Neural crest cell (in vitro differentiated cells): ENCODE measurements at places on chromosomes 16 and 17.

- peak; percentile 45 for DNase-seq
Measured at GRCh38 chr17:66829386-66829864, 5.5 kb upstream of the CACNG5 start.

DNA sequence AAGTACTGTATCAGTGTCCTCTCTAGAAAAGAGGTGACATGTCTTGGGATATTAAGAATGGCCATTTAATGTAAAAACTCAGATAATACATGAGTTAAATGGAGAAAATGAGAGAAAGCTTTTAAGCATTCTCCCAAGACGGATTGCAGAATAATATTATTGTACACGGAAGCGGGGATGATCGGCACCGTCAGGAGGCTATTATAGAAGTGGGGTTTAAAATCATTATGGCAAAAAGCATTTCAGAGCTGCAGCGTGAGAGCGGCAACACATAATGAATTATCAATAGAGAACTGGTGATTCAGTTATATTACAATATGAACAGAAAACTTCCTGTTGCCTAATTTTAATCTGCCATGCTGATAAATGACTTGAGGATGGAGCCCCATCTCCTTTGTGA is 261.7 kb upstream of the IRX3 start:
- no peak for DNase-seq

DNA sequence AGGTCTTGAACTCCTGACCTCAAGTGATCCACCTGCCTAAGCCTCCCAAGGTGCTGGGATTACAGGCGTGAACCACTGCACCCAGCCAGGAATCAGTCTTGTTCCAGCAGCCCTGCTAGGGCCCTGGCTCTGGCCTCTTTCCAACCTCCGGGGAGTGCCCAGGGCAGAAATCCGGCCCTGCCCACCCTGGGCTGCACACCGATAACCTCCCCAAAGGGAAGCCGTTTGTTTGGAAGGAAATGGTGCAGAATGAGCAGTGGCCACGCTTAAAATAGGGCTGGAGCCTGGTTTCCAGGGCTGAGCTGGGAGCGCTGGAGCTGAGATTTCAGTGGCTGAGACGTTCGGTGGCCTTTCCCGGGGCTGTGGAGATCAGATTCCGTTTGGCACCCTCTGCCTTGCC is 17.8 kb upstream of the EMP2 start:
- no peak for DNase-seq

DNA sequence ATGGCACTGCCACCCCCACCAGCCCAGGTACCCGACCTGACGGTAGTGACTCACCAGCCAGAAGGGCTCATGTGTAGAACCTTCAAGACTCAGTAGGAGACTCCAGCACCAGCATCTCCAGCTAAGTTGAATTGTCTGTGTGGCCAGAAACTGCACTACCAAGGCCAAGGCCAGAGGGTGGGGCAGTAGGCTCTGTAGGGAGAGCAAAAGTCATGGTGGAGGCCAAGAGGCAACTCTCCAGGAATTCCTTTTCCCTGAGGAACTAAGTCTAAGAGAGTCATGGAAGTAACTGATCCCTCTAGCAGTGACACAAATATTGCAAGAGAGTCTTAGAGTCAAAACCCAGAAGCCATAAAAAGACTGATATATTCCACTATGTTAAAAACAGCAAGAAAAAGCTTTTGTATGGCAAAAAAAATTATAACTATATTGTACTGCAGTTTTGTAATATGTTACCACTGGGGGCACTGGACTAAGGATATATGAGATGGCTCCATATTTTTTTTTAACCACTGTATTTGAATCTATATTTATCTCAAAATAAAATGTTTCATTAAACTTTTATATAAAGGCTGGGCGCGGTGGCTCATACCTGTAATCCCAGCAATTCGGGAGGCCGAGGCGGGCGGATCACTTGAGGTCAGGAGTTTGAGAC is 30.2 kb upstream of the GUCY2D start:
- DNase-seq: no peak

- no peak for DNase-seq
Measured at GRCh38 chr16:82867485-82867884, 240.7 kb downstream of the CDH13 start.

GRCh38 chr17:79929257-79930061 is 90.2 kb upstream of the CBX4 start:
- no peak for DNase-seq

- no peak for DNase-seq
Measured at GRCh38 chr16:79848719-79849118, 248.2 kb upstream of the MAF start.

DNA sequence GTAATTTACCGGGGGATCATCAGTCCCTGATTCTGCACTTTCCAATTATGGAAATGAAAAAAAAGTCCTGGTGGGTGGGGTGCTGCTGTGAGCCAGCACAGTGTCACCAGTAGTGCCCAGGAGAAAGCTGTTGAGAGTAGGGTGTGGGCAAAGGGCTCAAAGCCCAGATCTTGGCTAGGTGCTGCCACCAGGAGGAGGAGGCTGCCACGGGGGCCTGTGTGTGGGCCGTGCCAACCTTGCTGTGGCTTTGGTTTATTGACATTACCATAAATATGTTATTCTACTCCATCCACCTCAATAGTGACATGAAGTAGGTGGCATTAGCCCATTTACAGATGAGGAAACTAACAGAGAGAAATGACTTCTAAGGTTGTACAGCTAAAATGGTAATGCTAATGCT is 6.7 kb upstream of the PRPSAP2 start:
- no peak for DNase-seq

GRCh38 chr16:70162041-70162451 is 11.5 kb upstream of the CLEC18C start:
- DNase-seq: no peak

DNA sequence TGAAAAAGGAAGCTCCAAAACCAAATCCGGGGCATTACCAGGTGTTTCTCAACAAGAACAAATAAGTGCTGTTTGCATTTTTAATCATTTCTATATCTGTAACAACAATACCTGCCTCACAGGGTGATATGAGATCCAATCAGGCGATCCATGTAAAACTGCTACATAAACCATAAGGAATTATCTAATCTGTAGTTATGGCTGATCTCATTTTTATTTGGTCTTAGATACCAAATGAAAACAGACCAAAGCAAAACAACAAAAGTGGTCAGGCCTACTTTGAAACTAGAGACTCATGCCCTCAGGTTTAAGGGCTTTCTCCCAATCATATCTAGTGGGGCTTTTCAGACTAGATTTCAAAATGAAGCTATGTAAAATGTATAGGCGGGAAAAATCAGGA is 28.3 kb downstream of the XPO6 start:
- no peak for DNase-seq

GRCh38 chr16:89015271-89015859 is 38.4 kb upstream of the CBFA2T3 start:
- DNase-seq: no peak

GRCh38 chr17:62892061-62892675 is 73.9 kb upstream of the TANC2 start:
- no peak for DNase-seq

- DNase-seq: no peak
Measured at GRCh38 chr17:59688008-59688407, 19.2 kb downstream of the PTRH2 start.

- DNase-seq: no peak
Measured at GRCh38 chr16:12538667-12539091, 265.0 kb downstream of the CPPED1 start.

DNA sequence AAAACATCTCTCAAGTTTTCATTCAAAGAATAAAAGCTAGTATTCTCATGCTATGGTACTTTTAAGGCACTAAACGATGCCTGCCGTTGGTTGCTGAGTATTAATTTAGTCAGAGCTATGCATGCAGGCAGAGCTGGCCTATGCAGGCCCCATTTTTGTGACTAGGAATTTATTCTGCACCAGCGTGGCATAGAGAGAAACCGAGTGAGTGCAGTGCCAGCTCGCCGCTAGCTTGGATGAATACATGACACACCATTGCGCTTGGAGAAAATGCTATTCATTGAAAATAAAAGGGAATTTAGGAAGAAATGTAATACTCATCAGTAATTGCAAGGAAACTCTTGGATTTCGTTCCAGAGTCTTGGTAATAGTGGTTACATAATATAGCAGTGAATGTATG is 231.6 kb upstream of the RBFOX1 start:
- DNase-seq: no peak

DNA sequence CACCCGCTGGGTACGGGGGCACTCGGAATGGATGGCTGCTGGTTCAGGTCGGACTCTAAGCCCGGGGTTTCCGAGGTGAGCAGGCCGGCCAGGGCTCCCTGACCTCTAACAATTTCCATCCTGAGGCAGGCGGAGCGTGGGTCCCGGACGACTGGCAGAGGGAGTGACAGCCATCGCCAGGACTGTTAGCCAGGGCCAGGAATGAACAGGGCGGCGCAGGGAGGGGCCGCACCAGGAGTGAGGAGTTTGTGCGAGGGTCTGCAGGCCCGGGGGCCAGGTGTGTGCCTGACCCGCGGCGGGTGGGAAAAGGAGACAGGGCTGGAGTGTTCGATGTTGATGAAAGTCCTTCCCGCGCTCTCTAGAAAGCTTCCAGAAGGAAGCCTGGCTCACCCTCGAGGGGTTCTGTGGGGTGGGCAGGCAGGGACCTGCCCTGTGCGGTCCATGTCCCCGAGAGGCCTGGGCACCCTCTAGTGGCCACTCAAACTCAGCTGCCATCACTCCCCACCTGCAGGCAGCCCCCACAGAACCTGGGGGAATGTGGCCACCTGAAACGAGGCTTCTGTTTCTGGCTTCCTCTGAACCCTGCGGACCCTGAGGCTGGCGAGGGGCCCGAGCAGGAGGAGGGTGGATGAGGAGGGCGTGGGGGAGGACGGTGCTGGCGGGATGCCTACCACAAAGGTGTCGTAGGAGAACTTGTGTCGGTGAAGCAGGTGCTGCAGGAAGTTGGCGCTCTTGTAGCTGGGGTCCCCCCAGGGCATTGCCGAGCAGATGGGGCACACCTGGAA is 8.2 kb downstream of the RNF166 start:
- DNase-seq: no peak

- no peak for DNase-seq
Measured at GRCh38 chr17:78089576-78090281, 38.8 kb downstream of the TMC6 start.

- DNase-seq: no peak
Measured at GRCh38 chr17:55081559-55081958, 113.0 kb downstream of the STXBP4 start.

GRCh38 chr17:5446786-5447185 is 7.8 kb upstream of the C1QBP start:
- no peak for DNase-seq

- DNase-seq: no peak
Measured at GRCh38 chr16:54648575-54648974, 282.1 kb upstream of the IRX5 start.

- DNase-seq: no peak
Measured at GRCh38 chr17:58277107-58277801, 3.5 kb downstream of the MPO start.

- DNase-seq: no peak
Measured at GRCh38 chr17:41140360-41141131, at the start of gene KRTAP4-6. Gene KRTAP4-6, minus strand, starts transcription at chr17:41140544. Its CDS starts 57 bp downstream, at chr17:41140487.

DNA sequence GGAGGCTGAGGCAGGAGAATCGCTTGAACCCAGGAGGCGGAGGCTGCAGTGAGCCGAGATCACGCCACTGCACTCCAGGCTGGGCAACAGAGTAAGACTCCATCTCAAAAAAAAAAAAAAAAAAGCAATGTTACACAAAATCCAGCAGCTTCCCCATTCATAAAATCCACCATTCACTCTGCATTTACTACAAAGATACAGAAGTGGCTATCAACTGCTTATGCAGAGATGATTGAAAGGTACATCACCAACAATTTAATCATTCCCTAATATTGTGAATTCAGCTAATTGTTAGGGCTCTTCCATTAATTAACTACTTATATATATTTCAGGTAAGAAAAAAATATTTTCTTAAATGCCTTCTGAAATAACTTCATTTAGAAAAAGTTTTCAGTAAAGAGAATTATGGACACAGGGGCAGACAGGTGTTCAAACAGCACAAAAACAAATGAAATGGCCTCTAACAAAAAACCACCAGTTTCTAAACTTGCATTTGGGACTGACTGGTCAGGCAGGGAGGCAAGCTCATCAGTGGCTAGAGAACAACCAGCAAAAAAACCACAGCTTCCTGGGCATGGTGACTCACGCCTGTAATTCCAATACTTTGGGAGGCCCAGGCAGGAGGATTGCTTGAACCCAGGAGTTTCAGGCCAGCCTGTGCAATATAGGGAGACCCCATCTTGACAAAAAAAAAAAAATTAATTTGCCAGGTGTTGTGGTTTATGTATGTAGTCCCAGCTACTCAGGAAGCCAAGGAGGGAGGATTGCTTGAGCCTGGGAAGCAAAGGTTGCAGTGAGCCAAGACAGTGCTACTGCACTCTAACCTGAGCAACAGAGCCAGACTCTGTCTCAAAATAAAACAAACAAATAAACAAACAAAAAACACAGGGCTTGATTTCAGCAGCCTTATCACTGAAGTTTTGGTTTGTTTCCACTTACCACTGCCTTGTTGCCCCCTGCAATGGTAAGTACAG is 26.3 kb downstream of the ERN1 start:
- DNase-seq: no peak

DNA sequence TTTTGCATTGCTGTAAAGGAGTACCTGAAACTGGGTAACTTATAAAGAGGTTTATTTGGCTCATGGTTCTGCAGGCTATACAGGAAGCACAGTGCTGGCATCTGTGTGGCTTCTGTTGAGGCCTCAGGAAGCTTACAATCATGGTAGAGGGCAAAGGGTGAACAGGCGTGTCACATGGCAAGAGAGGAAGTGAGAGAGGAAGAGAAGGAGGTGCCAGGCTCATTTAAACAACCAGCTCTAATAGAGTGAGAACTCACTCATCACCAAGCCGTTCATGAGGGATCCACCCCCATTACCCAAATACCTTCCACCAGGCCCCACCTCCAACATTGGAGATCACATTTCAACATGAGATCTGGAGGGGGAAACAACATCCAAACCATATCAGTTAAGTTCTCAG is 16.4 kb upstream of the CLEC19A start:
- no peak for DNase-seq

GRCh38 chr16:49431040-49431439 is 57.4 kb downstream of the C16orf78 start:
- no peak for DNase-seq

DNA sequence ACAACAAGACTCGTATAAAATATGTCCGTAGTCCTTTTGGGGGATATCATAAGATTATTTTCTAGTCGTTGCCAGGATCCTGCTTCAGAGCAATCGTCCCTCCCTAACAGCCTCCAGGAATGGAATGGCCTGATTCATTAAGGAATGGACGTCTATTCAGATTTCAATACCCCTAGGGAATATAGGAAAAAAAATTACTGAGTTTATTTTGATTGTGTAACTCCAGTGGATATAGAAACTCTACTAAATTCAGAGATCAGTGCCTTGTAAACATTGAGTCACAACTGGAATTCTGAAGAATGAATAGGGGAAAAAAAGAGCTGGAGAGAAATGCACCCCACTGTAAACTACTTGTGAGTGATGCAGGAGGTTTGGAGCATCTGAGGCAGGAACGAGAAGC is 1171.5 kb upstream of the GOT2 start:
- DNase-seq: no peak

- no peak for DNase-seq
Measured at GRCh38 chr17:45403906-45404490, 28.7 kb downstream of the ARHGAP27 start.

- no peak for DNase-seq
Measured at GRCh38 chr17:56141046-56141839, 12.0 kb upstream of the ANKFN1 start.

GRCh38 chr17:82845163-82845807 is 5.5 kb upstream of the ZNF750 start:
- no peak for DNase-seq

- DNase-seq: no peak
Measured at GRCh38 chr16:8631373-8631772, 9.9 kb downstream of the METTL22 start.
